ENCODE measurements at places on chromosomes 1 and 21.

GRCh38 chr21:36260802-36261201 lies 59.2 kb upstream of the MORC3 start:
- DNase-seq = no peak

- no peak for DNase-seq
Measured at GRCh38 chr21:42570841-42571387, 57.3 kb downstream of the SLC37A1 start.

- no peak for DNase-seq
Measured at GRCh38 chr1:157371826-157372225, 180.5 kb downstream of the FCRL5 start.

GRCh38 chr1:7810395-7810794 lies 26.3 kb downstream of the PER3 start:
- DNase-seq = no peak

- no peak for DNase-seq
Measured at GRCh38 chr1:77200806-77201205, 18.4 kb downstream of the PIGK start.

DNA sequence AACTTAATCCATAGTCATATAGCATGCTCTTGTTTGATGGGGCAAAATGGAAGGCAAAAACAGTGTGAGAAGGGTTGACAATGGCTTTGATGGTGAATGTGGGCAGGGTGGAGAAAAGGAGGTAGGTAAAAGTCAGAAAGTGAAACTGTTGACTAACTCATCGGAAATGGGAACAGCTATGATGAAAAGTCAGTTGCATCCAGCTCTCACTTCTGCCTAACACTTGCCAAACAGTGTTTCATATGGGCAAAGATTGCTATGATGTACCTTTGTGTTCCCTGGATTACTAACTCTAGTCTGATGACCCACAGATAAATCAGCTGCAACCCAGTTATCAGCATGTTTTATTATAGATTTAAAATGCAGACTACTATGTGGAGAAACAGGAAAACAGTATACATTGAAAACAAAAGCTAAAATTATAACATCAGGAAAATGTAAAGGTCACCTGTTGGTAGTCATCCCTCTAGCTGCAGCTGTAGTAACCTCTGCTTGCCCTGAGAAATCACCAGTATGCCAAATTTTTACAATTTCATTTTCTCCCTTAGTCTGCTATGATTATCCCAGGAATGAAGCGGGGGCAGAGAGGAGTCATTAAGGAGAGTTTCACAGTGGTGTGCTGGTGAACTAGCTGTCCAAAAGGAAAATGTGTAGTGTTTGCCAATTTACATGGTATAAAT lies 11.7 kb downstream of the TNFSF18 start:
- no peak for DNase-seq

DNA sequence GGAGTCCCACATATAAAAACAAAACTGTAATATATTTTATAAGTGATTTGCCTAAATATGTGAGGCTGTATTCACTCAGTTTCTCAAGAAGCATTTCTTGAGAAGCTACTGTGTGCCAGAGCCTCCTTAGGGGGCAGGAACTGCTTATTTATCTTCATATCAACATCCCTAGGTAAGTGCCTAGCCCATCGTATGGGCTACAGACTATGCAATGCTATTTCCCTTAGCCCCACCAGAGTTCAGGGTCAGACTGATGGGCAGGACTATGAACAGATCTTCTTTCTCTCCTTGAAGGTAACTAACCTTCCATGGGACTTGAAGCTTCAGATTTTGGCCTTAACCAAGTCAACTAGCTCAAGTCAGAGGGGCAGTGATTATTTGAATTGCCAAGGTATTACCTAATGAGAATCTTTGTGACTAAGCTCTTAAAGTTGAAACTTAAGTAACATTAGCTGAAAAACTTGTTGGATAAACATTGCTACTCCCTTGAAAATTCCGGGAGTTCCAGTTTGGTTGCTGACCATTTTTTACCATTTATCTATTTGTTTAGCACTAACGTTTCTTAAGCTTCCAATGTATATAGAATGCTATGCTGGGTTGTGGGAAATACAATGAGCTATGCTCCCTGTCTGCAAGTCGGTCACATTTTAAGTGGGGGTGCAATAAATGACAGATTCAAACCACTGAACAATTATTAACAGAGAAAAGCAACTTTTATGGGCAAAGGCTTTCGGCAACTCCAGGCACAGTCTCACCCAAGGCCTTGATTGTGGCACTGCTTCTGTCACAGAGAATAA lies 85.2 kb downstream of the GPR88 start:
- no peak for DNase-seq

Data from CD4-positive, alpha-beta T cell (primary cell).